Stimulated activated CD4-positive, alpha-beta T cell treated with anti-CD3 and anti-CD28 coated beads, Interleukin-4, amount 100 ng/mL, for 1 hour (primary cell): ENCODE measurements at places on chromosomes 2 and 18.

DNA sequence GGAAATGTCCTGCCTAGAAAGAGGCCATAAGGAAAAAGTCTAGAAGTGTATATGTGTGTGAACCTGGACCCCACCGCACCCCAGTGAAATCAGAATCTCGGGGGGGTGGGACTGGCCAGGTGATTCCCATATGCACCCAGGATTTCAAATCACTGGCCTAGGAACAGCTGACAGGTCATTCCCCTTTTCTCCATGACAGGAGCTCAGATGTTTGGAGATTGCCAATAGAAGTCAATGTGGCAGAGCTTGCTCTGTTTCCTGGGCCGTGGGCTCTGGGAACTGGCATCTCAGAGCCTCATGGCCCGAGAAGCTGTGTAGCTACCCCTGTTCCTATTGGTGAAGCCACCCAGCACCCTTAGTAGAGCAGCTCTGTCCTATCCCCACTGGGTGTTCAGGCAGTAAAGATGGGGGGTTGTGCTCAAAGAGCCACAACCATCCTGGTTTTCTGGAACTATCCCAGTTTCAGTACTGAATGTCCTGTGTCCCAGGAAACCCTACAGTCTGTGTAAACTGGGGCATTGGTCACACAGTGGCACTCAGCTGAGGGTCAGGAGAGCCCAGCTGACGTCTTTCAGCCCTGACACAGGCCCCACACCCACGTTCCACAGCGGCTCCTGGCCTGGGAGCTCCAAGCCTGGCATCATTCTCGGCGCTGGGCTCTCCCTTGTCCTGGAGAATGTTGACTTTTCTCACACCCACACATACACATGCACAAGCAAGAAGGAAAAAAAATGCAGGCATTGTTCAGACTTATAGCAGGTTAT is 18.9 kb downstream of the GNLY start:
- no peak for DNase-seq

DNA sequence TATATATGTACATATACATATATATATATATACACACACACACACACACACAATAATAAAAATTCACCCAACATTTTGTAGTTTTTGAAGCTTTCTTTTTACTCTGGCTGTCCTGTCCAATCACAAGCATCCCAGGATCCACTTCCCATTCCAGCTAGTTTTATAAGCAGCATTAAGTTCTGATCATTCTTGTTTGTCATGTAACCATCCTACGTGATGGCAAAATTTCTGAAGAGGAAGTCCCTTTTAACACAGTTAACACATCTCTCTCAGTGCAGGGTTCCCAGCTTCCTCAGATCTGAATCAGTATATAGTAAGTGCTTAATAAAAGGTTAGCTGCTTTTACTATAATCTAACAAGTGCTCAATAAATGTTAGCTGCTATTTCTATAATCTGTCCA is 26.4 kb downstream of the MYOM1 start:
- DNase-seq = no peak

- no peak for DNase-seq
Observed at GRCh38 chr2:224366267-224366844, 35.6 kb downstream of the FAM124B start.

GRCh38 chr2:70830366-70830765 is 5.2 kb downstream of the CD207 start:
- DNase-seq = no peak

GRCh38 chr2:176732780-176733179 is 463.5 kb downstream of the MTX2 start:
- no peak for DNase-seq

DNA sequence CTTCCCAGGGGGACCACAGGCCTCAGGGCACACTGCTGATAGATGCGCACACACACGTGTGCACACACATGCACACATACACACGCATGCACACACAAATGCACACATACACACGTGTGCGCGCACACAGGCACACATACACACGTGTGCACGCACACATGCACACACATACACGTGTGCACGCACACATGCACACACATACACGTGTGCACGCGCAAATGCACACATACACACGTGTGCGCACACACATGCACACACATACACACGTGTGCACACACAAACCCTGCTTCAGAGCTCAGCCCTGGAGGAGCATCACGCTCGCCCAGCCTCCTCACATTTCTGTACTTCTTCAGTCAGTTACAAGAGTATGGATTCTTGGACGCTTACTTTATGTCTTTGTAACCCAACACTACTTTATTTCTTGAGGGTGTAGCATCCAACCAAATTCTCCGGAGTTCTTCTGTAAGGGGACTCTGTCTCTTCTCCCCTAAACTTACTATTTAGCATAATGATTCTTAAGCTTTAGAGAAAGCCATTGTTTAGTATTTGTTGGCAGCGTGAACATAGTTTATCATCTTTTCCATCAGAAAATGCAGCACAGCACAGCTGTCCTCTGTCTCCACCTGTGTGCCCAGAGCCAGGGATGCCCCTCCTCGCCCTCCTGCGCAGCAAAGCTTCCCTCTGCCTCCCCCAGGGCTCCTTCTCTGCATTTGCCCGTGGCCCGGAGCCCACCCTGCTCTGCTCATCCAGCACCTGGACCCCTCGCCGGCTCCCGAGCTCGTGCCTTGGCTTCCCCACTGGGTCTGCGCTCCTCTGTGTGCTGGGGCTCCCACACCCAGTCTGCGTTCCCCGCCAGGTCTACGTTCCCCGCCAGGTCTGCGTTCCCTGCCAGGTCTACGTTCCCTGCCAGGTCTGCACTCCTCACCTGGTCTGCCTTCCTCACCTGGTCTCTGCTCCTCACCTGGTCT is 74.4 kb upstream of the CTDP1 start:
- DNase-seq = no peak

GRCh38 chr2:233173115-233173514 is 78.4 kb upstream of the ATG16L1 start:
- no peak for DNase-seq

GRCh38 chr2:83602753-83603152 is 856.3 kb downstream of the SUCLG1 start:
- DNase-seq = no peak

DNA sequence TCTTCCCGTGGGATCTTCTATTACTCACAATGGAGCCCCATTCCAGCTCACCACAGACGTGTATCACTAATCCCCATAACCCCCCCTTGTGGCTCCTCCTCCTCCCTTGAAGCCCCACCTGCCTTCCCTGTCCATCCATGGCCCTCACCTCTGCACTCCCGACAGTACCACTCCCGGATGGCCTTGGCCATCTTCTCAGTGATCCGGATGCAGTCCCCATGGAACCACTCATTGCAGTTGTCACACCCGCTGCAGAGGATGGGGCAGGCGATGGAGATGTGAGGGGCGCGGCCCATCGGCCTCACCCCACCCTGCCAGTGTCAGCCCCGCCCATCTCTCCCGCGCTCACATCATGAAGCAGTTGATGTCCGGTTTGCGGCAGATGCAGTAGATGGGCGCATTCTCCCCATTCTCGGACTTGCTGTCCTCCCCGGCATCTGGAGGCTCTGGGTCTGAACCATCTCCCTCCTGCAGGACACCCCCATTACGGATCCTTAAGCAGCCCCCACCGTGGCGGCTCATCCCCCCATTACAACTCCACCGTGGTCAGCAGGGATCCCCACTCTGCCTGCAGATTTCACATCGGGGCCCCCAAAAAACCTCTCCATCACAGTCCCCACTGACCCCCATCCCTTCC is 983 bp downstream of the CXXC1 start:
- no peak for DNase-seq

GRCh38 chr2:9407363-9407811 is 15.9 kb downstream of the ITGB1BP1 start:
- no peak for DNase-seq

- no peak for DNase-seq
Observed at GRCh38 chr2:134783912-134784311, 54.5 kb upstream of the ACMSD start.

DNA sequence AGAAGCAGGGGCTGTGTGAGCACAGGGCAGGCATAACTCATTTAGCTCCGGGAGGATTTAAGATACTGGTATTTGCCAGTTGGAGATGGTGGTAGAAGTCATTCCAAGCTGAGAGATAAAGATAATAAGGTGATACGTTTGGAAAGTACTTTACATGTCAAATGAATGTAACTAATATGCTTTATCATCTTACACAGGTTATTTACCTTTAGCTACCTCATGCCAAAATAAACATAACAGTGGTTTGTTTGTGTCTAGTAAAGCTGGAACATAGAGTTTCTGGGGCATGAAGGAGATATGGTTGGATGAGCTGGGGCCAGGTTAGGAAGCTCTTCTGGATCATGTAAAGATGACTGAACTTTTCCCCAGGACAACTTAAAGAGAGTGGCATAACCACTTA is 126.9 kb upstream of the PIK3C3 start:
- DNase-seq = no peak

DNA sequence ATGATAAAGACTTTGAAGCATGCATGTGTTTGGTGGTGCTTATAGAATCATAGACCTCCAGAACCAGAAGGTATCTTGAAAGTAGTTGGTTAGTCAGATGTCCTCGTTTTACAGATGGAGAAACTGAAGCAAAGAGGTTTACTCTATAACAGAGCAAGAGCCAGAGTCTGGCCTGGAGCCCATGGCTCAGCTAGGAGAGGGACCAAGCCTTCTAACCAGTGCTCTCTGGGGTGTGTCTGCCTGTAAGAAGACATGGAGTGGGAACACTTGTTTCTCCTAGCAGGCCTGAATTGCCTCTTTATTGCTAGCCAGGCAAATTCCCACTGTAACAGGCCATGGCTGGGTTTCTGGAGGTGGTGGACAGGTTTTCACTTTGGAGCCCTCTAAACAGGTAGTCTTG is 67.9 kb downstream of the CD8B2 start:
- no peak for DNase-seq

- DNase-seq = no peak
Observed at GRCh38 chr2:174836377-174836994, 72.2 kb upstream of the CHRNA1 start.

- DNase-seq = no peak
Observed at GRCh38 chr2:77823028-77823427, 300.9 kb upstream of the LRRTM4 start.

DNA sequence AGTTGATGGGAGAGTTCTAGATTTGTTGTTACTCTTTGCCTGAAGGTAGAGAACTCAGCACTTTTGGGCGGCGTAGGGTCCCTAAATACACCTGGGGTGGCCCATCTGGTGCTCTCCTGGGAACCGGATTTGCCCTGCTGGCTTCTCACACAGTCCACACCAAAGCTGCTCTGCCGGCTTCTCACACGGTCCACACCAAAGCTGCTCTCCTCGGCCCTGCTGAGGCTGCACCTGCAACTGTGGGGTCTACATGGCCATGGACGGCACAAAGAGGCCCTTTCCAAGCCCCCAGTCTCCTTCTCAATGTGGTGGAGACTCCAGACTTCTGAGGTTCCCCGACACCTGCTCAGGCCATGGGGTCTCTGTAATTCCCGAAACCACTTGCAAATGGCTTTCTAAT is 124.8 kb upstream of the GPC1 start:
- no peak for DNase-seq

GRCh38 chr2:239675826-239676715 is 275.3 kb upstream of the HDAC4 start:
- DNase-seq = no peak

- peak; percentile 27 for DNase-seq
Observed at GRCh38 chr2:85132834-85133637, at the start of gene TCF7L1. Gene TCF7L1, plus strand, starts transcription at chr2:85133392. Its CDS starts 293 bp downstream, at chr2:85133685.

- DNase-seq = no peak
Observed at GRCh38 chr18:48707636-48708296, 168.9 kb downstream of the CTIF start.

DNA sequence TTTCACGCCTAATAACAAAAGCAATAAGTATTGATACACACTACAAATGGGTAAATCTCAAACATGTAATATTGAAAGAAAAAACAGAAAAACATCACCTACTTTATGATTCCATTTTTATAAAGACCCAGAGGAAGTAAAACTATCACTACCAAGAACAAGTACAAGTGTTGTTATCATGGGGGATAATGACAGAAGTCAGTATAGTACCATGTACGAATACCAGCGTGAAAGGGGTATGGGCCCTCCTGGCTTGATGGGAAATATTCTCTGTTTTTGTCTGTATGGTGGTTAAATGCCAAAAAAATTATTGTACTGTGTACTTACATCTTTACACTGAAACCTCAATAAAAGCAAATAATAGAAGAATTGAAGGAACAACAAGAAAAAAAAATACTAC is 665.7 kb downstream of the TMEM182 start:
- DNase-seq = no peak

- no peak for DNase-seq
Observed at GRCh38 chr2:233356546-233357308, 2.4 kb downstream of the DGKD start.

DNA sequence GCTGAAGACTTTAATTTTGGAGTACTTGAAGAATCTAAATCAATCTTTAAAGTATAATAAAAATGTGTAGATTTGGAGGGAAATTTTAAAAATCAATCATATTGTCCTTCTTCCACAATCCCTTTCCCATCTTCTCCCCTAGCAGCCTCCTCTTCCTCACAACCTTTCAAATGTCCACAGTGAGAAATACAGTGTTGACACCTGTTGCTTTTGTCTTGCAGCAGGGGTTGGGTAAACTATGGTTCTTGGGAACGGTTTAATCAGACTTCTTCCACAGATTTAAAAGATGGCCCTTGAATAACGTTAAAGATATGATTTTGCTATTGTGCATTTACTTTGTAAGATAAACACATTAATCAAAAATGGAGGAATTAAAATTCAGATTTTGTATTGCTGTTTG is 113.8 kb upstream of the SLC1A4 start:
- DNase-seq = no peak

DNA sequence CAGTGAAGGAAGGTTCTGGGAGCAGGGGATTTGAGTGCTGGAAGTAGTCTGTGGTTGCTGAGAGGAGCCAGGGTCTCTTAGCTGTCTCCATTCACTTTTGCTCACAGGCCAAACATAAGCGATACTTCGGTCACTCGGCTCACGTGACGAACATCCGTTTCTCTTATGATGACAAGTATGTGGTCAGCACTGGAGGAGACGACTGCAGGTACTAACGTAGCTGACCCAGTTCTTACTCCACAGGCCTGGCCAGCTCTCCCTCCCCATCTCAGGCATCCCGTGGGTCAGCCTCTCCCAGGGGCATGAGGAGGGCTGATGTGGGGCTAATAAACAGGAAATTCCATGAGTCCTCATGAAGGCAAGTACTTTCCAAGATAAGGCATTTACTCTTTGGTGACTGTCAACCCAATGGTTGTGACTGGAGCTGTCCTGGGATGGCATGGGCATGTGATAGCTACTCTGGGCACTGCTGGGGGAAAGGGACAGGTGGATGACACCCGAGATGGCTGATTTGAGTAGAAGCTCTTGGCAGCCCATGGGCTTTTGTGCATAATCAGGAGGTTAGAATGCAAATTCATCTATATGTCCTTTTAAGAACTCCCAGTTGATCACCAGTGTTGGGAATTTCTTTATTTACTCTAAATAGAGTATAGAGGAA is 81.6 kb downstream of the RTN4 start:
- no peak for DNase-seq
